ENCODE measurements at places on chromosomes 5 and 9.

DNA sequence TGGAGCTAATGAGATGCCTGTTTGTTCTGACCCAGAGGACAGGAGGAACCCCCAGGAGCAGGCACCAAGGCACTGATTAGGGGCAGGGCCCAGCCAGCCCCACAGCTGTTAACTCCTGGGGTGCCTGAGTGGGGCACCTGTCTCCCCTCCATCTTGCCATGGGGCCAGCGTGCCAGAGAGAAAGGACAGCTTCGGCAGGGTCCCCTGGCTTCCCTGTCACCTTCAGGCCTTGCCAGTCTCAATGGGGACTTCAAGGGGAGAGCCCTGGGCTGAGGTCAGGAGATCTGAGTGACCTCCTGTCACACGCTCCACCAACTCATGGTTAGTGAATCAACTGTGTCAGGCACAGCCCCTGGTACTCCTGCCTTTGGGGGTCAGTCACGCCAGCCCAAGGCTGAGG lies 152.7 kb upstream of the MVB12B start:
- no peak for DNase-seq

DNA sequence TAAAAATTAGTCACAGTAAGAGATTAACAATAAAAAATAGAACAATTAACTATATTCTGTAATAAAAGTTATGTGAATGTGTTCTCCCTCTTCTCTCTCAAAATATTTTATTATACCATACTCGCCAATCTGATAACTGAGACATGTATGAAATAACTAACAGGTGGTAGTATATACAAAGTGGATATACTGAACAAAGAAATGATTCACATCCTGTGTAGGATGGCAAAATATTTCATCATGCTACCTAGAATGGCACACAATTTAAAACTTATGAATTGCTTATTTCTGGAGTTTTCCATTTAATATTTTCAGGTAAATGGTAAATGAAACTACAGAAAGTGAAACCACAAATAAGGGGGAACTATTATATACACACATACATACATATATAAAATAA lies 152.5 kb downstream of the RNF180 start:
- no peak for DNase-seq

DNA sequence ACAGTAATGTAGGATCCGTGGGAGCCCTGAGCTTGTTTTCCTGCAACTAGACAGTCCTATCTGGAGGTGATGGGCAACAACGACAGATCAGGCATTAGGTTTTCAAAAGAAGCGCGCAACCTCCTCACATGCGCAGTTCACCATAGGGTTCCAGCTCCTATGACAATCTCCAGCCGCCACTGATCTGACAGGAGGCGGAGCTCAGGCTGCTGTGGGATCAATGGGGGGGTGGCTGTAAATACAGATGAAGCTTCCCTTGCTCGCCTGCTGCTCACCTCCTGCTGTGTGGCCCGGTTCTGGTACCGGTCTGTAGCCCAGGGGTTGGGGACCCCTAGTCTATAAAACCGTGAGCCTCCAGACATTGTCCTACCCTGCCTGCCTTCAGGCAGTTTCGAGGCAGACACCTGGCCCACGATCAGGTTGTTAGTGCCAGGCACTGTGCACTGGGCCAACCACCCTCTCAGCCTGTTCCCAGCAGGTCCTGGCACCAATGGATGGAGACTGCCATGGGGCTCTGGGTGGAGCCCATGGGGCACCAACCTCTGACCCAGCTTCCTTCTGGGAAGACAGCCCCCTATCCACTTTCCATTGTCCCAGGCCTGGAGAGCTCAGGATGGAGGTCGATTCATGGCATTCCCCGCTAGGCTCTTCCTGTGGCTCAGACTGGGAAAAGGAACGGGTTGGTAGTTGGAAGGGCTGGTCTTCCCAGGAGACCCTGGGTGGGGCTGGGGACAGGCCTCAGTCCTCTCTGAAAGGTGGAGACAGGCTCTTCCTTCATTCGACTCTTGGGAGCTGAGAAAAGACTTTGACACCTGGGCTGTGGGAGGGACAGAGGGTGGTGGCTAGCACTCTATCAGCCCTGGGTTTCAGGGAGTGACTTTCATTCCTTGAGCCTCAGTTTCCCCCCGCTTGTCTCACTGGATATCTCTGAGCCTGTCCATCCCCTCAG lies 1.7 kb downstream of the ENDOG start:
- peak; percentile 49 for DNase-seq

DNA sequence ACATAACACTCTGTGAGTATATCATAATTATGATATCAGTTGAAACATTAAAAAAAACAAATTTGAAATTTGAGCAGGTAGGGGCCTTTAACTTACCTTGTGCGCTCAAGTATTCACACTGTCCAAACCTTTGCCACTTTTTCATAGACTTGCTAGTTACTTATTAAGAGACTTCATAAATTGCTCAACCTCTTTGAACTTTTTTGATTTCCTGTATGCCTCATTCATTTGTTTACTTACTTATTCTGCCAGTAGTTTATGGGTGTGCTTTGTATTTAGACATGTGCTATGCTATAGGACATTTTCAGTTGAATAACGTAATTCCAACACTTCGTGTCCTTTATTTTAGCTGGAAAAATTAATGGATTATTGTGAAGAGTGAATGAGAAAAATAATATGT lies 204.8 kb downstream of the HCN1 start:
- no peak for DNase-seq

DNA sequence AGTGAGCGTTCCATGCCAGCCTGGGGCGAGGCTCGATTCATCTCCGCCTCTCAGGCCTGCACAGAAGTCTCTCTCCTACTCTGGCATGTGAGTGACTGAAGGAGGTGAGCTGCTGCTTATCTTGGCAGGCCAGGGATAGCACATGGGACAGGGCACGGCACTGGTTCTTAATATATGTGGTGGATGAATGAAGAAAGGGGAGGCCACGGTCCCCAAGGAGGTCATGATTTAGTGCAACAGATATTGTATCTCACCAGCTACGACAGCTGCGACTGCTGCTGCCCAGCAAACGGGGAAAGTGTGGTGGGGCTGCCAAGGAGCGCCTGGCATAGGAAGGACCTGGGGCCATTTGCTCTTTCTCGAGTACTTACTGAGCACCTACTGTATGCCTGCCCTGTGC lies 19.3 kb upstream of the MAPK9 start:
- DNase-seq, result no peak

- DNase-seq, result no peak
Observed at GRCh38 chr9:136648751-136649150, 14.0 kb upstream of the EGFL7 start.

GRCh38 chr9:69757996-69758675 lies 1.7 kb downstream of the PTAR1 start:
- peak; percentile 41 for DNase-seq

DNA sequence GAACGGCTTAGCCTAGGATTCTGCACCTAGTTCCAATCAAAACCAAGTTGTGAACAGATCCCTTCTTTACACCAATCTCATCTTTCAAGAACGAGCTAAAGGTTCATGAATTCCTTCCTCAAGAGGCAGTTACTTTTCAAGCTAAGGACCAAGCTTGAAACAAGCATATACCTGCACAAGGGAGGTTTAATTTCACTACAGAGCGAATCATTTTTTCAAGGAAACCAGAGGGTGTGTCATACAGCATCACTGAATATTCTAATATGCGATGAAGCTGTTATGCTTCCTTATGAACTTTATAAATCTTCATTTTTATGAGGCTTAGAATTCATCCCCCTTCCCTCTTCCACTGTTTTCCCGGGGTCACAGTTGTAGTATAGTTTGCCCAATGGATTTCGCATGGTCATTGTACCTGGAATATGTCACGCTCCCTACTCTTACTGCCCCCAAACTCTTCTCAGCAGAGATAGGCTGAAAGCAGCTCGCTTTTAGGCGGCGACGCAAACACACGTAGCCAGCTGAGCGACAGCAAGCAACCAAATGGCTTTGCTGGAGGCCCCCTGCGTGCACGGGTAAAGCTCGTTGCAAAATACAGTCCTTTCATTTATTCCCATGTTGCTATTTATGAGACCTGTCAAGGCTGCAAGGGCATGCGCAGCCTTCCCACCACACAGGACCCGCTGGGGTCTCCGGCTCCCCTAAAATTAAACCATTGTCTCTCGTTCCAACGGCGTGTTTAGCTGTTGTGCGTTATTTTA lies 832 bp downstream of the LMBRD2 start:
- DNase-seq, result peak; percentile 45

DNA sequence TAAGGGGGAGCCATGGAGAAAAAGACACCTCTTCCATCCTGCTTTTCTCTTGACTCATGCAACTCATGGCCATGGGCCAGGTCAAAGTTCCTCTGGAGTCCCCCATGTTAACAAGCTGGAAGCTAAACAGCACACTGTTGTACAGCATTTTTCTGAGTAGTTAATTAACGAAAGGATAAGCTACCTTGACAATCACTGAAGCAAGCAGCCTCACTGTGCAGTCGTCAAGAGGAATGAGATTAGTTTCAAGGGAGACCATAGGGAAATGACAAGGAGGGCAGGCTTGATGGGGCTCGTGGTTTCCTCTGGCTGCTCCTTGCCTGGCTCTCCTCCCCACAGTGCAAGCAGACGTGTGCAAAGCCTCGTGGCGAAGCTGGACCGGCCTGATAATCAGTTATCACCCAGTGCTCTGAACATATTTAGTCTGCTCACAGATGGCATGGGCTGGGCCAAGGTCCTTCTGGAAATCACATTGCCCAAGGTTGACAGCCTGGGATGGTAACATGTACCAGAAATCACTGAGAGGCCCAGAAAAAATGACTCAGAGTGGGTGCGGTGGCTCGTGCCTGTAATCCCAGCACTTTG lies 209.5 kb downstream of the SLIT3 start:
- no peak for DNase-seq

DNA sequence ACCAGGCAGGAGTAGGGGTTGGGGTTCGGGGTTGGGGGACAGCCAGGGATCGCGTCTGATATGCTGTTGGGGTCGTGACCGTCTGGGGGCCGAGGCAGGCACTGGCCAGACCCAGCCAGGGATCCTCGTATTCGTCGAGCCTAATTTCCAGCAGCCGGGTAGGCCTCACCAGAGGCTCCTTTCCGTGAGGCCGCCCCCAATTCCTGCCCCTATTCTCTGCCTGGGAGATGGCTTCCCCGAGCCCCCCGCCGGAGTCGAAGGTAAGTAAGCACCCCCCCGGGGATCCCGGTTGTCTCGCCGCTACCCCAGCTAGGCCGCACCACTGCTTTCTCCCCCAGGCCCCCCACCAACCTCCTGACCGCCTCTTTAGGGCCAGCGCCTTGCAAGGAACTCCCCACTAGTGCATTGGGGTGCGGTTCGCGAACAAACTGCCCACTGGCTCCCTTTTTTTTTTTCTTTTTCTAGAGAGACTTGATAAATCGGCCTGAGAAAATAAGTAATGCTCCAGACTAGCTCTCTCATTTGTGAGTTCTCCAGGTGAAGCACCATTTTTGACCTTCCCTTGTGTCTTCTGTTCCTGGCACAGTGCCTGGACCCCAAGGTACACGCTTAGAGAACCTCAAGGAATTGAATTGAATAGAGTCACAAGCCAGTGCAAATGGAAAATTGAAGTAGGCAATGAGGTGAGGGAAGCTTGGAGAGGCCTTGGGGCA lies 435 bp downstream of the ZNF189 start:
- no peak for DNase-seq

GRCh38 chr9:125559194-125559593 lies 147.8 kb downstream of the MAPKAP1 start:
- DNase-seq, result no peak

DNA sequence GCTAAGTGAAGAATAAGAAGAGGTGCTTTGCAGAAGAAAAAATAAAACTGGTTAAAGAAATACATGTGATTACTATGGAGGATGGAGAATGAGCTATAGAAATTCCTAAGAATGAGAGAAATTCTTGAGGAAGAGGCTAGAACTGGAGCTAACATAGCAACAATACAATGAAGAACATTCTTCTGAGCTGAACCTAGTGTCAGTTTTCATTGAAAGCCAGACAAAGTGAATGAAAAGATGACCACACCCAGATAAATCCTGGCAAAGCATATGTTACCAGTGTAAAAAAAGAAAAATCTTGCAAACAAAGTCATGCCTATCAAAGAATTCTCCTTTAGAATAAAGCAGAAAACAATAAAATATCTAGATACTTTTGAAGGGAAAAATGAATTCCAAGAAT lies 39.6 kb downstream of the SGCD start:
- DNase-seq, result peak; percentile 55

DNA sequence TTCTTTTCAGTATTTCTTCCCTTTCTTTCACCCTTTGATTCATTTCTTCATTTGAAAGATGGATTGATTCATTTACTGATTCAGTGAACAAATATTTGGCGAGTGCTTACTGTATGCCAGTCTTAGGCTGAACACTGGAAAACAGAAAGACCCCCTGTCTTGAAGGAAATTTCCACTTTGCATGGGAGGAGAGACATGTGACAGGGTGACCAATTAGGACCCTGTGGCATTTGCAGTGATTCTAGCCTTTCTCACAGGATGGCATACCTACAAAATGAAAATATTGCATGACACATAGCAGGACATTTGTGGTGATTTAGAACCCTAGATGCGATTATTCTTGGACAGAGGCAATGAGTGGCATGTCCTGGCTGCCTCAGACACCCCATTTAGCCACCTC lies 407.2 kb upstream of the SGCD start:
- no peak for DNase-seq

DNA sequence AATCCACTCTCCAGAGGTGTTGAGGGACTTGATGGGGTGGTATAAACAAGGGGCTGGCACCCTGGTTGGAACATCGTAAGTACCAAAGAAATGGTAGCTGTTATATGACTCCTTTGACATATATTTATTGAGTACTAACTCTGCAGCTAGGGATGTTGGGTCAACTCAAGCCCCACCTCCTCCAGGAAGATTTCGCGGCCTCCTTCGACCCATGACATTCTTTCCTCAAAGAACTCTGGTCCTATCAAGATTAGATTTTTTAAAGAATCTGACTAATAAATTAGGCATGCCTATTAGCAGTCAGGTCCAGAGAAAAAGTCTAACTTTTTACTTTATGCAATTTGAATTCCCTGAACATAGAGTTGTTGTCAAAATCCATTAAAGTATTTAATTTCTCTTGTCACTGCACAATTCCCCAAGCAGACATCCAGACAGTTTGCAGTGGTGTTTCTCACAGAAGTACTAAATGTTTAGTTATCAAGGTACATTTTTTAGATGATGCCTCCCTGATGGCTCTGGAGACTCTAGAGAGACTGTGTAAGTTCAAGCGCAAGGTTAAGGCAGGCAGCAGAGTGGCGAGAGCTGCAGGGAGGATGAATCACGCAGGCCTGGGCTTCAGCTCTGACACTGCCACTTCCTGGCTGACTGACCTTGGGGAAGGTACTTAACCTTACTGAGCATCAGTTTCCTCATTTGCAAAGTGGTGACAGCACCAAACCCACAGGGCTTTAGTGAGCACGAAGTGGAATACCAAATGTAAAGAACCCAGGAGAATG lies 209.6 kb downstream of the TTLL11 start:
- no peak for DNase-seq

- peak; percentile 50 for DNase-seq
Observed at GRCh38 chr9:112711050-112711689, 6.7 kb downstream of the INIP start.
